ENCODE measurements at places on chromosomes 3 and 15.

DNA sequence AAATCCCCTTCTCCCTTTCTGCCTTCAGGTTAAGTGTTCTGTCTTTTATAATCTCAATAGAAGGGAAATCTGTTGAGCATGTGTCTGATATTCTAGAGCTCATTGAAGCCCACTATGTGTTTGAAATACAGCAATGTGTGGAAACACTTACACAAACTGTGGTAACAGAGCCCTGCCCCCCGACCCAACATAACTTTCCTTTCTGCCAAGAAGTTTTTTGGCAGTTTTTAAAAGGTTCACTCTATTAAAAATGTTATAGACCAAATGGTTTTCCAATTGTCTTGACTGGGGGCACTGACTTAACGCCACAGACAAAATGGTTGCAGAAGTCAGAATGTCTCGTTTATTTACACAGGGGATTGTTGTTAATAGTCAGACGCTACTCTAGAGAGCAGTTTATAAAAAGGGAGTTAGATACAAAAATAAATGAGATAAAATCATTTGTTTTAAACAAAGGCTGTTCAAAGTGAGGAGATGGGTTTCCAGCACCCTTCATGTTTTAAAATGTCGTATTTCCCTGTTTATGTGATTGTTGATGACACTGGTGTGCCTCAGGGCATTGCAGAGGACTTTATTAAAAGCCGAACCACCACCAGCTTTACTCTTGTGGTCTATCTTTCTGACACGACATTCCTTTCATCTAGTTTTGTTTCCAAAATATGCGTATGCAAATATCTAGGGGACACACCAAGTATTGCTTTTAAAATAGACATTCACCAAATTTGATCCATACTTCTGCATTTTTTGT, 26.7 kb upstream of the GREM1 start:
- DNase-seq, result no peak

DNA sequence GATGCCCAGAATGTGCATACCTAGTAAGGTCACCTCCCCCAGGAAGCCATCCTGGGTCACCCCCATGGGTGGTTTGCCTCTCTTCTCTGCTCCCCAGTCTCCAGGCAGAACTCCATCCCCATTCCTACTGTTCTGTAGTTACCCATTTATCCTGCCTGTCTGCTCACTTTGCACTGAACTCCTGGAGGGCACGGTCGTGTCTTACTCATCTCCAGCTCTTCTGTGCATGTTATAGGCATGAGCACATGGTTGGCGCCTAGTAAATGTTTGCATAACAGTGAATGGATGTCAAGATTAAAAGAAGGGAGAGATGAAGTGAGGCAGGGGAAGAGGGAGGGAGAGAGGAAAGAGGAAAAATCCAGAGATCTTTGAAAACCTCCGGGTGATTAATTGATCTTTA, 208.4 kb upstream of the TRIM42 start:
- DNase-seq, result no peak

GRCh38 chr15:36617529-36618196, 38.2 kb downstream of the CDIN1 start:
- no peak for DNase-seq

GRCh38 chr3:152190636-152191183, 78.0 kb upstream of the MBNL1 start:
- no peak for DNase-seq

GRCh38 chr15:40456299-40456712, 14.5 kb upstream of the CHST14 start:
- no peak for DNase-seq

GRCh38 chr3:190566043-190566933, 52.4 kb downstream of the IL1RAP start:
- DNase-seq, result no peak

DNA sequence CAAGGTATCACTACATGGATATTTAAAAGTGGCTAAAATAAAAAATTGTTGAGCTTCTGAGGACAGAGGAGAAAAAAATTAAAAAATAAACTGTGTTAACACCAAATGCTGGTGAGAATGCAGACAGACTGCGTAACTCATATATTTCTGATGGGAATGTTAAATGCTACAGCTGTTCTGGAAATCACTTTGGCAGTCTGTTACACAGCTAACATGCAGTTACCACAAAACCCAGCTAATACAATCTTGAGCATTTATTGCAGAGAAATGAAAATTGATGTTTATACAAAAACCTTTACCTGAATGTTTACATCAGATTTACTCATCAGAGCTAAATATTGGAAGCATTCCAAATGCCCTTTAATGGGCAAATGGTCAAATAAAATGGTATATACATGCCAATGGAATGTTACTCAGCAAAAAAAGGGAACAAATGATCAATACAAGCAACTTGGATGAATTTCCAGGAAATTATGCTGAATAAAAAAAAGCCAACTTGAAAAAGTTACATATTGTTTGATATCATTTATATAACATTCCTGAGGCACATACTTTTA, 24.6 kb downstream of the MNS1 start:
- no peak for DNase-seq
